ENCODE measurements at places on chromosomes 7 and 10. TPM values are rescaled to one million over a fixed set of nuclear protein-coding genes. Genes with fewer than 3 reads are reported as not detected.

DNA sequence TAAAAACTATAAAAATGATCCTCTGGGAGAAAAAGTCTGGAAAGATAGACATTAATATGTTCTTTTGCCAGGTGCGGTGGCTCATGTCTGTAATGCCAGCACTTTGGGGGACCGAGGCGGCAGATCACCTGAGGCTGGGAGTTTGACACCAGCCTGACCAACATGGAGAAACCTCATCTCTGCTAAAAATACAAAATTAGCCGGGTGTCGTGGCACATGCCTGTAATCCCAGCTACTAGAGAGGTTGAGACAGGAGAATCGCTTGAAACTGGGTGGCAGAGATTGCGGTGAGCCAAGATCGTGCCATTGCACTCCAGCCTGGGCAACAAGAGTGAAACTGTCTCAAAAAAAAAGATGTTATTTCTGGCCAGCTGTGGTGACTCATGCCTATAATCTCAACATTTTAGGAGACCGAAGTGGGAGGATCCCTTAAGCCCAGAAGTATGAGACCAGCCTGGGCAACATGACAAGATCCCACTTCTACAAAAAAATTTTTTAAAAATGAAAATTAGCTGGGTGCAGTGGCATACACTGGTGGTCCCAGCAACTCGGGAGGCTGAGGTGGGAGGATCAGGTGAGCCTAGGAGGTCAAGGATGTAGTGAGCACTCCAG, 101.9 kb upstream of the LRRN3 start:
- no peak for DNase-seq

OPALIN gene
- total RNA-seq = not detected

ARHGEF35 gene
- total RNA-seq = not detected

CALHM3 gene
- total RNA-seq = not detected

GRCh38 chr10:132110111-132110521, 44.4 kb downstream of the JAKMIP3 start:
- DNase-seq = no peak

ASIC3 gene
- total RNA-seq = 4.7 TPM

DNA sequence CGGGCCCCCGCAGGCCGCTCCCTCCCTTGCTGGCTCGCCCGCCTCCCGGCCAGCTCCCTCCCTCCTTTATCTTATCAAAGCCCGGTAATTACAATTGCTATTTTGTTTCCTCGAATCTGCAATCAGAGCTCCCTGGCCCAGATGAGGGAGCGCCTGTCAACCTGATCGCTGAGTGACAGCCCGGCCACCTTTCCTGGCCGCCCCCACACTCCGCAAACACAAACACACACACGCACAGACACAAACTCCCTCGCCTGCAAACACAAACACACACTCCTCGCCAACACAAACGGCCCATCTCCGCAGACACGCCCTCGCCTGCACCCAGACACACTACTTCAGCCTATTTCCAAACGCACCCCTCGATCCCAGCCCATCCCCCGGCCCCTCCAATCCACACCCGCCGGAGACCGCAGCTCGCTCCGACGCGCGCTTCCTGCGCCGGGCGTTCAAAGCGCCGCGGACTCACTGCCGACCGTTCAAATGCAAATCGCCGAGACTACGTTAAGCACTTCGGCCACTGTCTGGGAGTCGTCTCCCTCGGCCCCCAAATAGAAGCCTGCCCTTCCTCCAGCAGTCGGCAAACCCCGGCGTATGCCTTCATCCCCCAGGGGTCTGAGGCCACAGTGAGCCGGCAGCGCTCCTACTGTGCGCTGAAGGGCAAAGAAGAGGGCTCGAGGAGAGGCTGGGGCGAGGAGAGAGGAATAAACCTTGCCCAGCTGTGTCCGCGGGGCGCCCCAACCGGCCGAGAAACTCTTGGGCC, 3.0 kb upstream of the FGF8 start:
- DNase-seq = no peak

PLXDC2 gene
- total RNA-seq = 3.5 TPM

- DNase-seq = no peak
Observed at GRCh38 chr7:39240864-39241263, 263.2 kb downstream of the POU6F2 start.

SPDYE2 gene
- total RNA-seq = 0.53 TPM

- DNase-seq = no peak
Observed at GRCh38 chr10:93941606-93942005, 47.8 kb downstream of the SLC35G1 start.

DNA sequence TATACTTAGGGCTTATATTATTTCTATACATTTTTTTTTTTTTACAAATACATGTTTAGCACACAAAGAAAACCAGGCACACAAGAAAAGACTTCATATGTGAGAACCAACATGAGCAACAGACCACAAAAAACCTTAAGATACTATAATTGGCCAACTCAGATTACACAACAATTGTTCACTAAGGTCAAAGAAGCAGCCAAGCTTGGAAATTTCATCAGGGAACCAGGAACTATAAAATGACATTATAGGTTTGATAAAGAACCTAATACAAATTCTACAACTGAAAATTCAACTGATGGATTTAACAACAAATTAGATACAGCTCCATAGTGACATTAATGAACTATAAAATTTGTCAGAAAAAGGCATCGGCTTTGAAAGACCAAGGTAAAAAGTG, 4.4 kb upstream of the LUC7L2 start:
- DNase-seq = no peak

GRCh38 chr10:85638797-85639196, 727.8 kb downstream of the GRID1 start:
- no peak for DNase-seq

GIMAP1 gene
- 6.6 TPM for total RNA-seq

DNA sequence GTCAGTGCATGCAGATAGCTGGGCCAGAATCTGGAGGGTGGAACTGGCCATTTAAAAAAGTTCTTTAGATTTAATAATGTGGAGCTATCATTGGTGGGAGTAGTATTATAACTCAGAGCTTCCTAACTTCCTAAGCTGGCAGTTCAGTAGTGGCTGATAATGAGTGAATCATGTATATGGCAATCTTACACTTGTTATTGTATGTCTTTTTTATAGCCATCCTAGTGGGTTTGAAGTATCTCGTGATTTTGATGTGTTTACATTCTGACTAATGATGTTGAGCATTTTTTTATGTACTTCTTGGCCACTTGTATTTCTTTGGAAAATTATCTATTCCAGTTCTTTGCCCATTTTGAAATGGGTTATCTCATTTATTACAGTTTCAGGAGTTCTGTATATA, 15.4 kb downstream of the TFAM start:
- no peak for DNase-seq

TUBAL3 gene
- total RNA-seq = 0.19 TPM

DNA sequence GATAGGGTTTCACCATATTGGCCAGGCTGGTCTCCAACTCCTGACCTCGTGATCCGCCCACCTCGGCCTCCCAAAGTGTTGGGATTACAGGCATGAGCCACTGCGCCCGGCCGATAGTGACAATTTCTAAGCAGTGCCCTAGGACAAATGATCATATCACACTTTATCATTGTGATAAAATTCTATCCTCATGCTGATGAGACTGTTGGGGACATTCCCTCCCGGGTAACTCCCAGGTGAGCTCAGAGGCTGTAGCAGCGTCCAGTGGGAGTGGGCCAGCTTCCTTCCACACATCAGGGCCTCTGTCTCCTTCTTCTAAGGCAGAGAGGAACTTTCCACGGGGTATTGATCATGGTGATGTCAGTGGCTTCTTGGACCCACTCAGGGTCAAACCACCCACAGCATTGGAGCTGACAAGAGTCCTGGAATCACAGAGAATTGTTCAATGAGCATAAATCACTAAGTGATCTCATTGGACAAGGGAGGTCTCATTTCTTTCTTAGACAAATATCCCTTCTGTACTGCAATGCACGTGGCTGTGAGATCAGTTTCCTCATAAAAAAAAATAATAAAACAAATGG, 256.1 kb downstream of the KLF6 start:
- DNase-seq = no peak

GRCh38 chr7:137891016-137891655, 44.4 kb upstream of the DGKI start:
- no peak for DNase-seq

BTBD16 gene
- not detected for total RNA-seq

- no peak for DNase-seq
Observed at GRCh38 chr10:16119445-16119844, 259.1 kb upstream of the MINDY3 start.

DNA sequence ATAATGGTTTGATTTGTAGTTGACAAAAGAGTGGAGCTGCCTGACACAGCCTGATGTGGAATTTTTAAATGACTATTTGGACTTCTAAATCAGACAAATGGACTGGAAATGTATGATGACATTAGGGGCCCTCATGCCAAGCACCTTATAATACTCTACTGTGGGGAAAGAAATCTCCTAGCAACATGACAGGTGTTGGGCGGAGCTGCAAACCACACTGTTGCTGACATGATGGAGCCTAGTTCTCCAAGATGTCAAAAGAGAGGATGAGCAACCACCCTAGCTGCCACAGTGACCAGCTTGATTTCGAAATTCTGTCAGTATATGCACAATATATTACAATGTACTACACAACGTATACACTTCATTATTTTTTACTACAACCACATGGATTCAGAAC, 65.8 kb downstream of the RHOBTB1 start:
- no peak for DNase-seq

CTAGE6 gene
- 2.8 TPM for total RNA-seq

- DNase-seq = no peak
Observed at GRCh38 chr10:61786728-61787127, 114.8 kb upstream of the ARID5B start.

NOS3 gene
- total RNA-seq = 8.0 TPM

C10orf143 gene
- 2.4 TPM for total RNA-seq

GRCh38 chr7:71486856-71487628, 355.1 kb downstream of the GALNT17 start:
- no peak for DNase-seq

DNA sequence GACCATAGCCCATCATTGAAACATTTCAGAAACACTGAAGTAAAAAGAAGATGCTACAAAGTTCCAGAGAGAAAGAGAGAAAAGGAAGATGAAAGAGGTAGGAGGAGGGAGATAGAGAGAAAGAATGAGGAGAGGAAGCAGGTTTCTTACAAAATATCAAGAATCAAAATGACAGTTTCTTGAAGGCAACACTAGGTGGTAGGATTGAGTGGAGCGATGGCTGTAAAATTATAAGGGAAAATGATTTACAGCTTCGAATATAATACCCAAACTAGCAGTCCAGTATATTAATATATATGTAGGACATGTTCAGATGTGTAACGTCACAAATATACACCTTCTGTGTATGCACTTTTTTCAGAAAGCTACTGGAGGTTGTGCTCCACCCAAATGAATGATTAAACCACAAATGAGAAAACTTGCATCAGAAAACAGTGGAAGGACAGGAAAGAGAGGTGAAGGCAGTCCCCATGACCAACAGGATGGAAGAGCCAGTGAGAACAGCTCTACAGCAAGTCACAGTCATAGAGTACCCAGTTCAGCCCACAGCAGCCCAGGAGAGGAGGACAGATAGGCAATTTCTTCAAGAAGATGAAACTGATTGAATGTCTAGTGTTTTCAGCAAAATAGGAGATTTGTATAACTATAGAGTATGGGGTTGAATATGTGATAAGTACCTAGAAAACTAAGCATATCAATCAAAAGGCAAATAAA, 151.5 kb upstream of the TARP start:
- no peak for DNase-seq

DNA sequence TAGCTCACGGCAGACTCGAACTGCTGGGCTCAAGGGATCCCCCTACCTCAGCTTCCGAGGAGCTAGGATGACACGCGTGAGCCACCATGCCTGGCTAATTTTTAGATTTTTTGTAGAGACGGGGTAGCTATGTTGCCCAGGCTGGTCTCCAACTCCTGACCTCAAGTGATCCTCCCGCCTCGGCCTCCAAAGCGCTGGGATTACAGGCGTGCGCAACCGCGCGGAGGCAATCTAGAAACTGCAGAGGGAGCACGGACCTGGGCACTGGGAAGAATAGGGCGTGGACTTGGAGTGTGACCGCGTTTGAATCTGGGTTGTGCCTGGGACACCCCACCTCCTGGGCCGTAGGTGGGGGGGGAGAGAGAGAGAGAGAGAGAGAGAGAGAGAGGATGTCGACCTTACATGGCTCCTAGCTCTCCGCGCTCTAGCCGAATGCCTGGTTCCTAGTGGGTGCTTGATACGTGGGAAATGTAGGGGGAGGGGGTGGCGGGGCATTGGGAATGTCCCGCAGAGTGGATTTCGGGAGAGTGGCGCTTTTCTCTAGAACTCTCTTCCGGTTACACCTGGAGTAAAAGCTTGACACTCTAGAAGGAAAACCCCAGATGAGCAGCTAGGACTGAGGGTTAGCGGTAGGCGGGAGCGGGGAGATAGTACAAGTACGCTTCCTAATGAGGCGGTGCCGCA, 1.2 kb upstream of the MAP3K8 start:
- peak; percentile 59 for DNase-seq

- DNase-seq = no peak
Observed at GRCh38 chr10:20276127-20276979, 460.1 kb downstream of the PLXDC2 start.

TMEM176A gene
- total RNA-seq = 0.64 TPM

MICALL2 gene
- total RNA-seq = 2.1 TPM

GALNT17 gene
- not detected for total RNA-seq

DNA sequence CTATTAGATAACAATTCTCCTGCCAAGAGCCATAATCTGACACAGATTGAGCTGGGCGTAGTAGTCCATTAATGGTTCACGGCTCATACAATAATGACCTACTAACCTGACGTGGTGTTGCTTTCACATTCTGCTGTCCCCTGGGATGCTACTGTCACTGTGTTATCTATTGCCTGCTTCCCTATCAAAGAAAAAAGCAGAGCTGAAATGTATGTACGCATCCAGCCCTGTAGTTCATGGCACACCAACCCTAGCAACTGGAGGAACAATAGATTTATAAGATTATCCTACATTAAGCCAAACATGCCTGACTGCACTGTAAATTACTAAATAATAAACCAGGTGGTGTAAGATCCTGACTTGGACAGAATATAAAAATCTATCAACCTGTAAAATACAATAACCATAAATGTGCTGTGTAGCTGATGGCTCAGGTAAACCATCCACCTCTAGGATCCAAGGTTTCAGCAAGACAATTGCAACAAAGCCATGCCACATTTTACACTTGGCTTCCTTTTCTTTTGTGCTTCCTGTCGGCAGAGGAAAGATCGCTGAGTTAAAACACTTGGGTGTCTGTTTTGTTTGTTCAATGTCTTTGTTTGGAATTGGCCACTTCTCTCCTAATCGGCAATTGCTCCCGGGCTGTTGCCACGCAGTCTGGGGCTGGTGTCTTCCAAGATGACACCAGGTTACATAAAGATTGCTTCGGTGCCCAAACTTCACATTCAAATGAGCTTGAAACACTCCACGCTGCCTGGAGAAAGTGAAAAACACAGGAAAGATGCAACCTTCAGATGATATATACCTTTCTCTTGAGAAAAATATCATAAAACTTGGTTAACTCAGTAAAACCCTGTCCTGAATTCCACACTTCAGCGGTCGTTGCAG, 143.9 kb upstream of the MGMT start:
- DNase-seq = no peak
